ENCODE measurements at places on chromosomes 11 and 22. TPM values are rescaled to one million over a fixed set of nuclear protein-coding genes. Genes with fewer than 3 reads are reported as not detected.

DNA sequence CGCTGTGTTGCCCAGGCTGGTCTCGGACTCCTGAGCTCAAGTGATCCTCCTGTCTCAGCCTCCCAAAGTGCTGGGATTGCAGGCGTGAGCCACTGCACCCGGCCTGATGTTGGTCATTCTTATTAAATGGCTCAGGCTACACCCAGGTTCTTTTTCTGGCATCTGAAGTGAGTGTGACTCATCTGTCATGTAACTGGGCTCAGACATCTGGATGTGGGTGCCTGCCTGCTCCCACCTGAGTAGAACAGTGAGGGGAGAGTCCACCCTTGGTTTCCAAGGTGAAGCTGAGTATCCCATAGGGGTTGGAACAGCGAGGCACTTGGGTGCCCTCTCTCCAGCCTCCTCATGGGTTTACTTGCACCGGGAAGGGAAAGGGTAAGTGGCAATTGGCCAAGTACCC lies 36.7 kb upstream of the EIF3D start:
- no peak for DNase-seq

- no peak for DNase-seq
Measured at GRCh38 chr11:77092382-77092781, 10.3 kb upstream of the OMP start.

GRCh38 chr11:57214494-57214893 lies 22.6 kb downstream of the APLNR start:
- no peak for DNase-seq

- no peak for DNase-seq
Measured at GRCh38 chr11:723120-723883, 17.3 kb downstream of the EPS8L2 start.

GRCh38 chr11:28086569-28086968 lies 21.4 kb downstream of the KIF18A start:
- DNase-seq = no peak

DNA sequence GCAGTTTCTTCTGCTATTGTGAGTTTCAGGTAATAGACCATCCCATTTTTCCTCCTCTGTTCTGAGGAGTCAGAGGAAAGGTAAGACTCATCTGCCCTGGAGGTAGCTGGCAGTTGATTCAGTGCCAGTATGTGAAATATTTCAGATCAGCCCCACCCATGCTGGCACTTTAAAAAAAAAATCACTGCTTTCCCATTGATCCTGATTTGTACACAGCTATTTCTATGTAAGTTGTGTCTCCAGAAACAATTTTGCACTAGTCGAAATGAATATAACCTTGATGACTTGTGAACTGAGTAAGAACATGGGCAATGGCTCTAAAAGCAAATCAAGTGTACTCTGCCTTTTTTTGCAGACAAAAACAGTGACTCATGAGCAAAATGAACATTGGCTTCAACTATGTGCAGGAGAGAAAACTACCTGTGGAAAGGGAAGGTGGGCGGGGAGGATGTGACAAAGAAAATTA lies 82.0 kb upstream of the OR5AK2 start:
- no peak for DNase-seq

GRCh38 chr11:69309631-69310280 lies 15.8 kb downstream of the MYEOV start:
- no peak for DNase-seq

DNA sequence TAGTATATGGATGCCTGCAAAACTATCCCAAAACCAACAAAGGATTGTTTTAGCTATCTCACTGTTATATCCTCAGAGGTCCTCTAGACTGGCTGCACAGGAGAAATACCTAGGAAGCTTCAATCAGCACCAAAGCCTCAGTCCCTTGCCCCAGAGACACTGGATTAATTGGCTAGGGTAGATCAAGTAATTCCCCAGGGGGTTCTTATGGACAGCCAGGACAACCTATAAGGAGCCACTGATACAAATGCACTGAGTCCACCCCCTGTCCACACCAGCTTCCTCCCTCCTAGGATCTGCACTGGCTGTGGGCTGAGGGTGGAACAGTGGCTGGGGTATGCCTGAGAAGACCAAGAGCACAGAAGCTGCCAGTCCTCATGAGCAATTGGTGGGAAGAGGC lies 16.3 kb downstream of the ADORA2A start:
- DNase-seq = no peak

DNA sequence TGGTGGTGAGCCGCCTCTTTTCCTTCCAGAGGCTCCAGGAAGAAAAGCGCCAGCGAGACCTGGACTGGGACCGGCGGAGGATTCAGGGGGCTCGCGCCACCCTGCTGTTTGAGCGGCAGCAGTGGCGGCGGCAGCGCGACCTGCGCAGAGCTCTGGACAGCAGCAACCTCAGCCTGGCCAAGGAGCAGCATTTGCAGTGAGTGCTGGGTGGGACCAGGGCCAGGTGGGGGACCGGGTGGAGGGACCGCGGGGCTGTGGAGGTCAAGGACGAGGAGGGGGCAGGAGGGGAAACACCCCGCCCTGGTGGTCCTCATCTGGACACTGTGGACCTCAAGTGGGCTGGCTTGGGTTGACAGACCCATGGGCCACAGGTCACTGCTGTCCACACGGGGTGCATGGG lies 17.4 kb downstream of the RIBC2 start:
- no peak for DNase-seq

DNA sequence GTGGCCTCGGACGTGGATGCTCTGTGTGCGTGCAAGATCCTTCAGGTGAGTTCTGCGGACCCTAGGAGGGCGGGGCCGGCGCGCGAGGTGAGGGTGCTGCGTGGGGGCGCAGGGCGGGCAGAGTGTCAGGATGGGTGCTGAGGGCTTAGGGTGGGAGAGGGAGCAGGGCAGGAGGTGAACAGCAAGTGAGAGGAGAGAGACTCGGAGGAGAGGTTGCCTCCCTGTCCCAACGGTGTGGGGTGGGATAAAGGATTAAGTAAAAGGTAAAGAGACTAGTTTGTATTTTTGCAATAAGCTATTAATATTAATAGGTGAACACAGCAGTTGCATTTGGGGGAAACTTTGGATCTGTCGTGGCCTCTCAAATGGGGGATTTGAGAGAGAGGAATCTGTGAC lies 451 bp downstream of the CDC45 start:
- no peak for DNase-seq

DNA sequence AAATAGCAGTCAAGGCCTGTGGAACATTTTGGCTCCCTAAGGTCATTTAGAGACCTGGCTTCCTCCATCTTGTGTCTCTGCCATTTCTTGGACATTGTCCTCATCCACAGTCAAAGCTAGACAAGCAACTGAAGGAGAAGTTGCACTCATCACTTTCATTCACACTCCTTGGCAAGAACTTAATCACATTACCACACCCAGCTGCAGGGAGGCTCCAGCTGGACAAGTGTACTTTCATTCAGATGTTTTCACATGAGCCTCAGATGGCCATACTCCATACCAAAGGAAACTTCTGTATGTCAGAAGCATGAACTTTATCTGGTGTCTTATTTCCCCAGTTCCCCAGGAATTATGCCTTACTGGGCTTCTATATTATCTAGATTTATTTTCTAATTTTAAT lies 537.4 kb downstream of the TMEM135 start:
- DNase-seq = no peak

DNA sequence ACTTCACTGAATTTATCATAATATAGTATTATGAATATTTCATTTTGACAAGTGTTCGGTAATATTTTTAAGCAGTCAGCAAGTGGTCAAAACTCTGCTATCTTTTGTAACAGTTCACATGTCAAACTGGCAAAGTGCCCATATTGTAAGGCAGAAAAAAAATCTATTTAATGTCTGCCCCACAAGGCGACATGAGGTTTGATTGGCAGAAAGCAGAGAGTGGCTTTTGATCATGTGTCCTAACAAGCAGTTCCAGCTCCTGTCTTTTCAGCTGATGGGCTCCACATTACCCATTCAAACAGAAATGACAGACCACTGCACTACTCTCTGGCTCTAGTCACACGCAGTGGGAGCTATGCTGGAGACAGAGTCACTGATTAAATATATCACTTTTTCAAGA lies 59.0 kb downstream of the SOX6 start:
- DNase-seq = no peak

- no peak for DNase-seq
Measured at GRCh38 chr11:17353821-17354600, 2.4 kb downstream of the NCR3LG1 start.

DNA sequence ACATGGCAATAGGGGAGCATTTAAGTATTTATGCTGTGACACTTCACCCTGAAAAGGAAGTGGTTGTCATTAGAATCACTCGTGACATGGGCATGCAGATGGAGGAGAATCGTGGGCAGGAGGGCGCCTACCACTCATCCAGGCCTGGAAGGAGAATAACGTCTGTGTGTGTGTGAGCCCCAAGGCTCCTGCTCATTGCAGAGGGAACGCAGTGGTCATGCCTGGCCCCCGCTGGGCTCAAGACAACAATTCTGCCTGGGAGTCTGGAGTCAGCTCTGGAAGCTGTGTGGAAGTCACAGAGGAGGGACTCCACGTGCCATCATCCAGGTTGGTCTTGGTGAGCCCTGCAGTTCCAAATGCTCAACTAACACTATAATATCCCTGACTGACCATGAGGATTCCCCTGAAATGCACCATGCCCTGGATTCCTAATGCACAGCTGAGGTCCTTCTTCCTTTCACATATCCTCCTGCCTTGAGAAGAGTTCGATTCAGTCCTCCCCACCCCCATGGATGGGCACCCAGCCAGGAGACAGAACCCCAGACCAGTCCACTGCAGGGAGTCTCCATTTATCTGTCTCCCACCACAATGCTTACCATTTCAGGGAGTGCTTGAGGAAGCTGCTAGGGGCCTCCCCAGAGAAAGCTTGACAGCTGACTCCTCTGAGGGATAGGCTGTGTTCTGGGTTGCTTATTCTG lies 446.9 kb upstream of the B3GAT1 start:
- DNase-seq = no peak

- no peak for DNase-seq
Measured at GRCh38 chr11:74770456-74770855, 21.8 kb downstream of the RNF169 start.

DNA sequence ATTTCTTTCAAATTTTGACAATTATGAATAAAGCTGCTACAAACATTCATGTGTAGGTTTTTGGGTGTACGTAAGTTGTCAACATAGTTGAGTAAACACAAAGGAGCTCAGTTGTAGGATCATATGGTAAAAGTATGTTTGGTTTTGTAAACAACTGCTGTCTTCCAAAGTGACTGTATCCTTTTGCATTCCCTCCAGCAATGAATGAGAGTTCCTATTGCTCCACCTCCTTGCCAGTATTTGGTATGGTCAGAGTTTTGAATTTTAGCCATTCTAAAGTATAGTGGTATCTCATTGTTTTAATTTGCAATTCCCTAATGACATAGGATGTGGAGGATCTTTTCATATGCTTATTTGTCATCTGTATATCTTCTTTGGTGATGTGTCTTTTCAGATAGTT lies 28.0 kb upstream of the PHOX2A start:
- DNase-seq = no peak

- DNase-seq = no peak
Measured at GRCh38 chr11:120235024-120235628, 4.8 kb upstream of the POU2F3 start.

DNA sequence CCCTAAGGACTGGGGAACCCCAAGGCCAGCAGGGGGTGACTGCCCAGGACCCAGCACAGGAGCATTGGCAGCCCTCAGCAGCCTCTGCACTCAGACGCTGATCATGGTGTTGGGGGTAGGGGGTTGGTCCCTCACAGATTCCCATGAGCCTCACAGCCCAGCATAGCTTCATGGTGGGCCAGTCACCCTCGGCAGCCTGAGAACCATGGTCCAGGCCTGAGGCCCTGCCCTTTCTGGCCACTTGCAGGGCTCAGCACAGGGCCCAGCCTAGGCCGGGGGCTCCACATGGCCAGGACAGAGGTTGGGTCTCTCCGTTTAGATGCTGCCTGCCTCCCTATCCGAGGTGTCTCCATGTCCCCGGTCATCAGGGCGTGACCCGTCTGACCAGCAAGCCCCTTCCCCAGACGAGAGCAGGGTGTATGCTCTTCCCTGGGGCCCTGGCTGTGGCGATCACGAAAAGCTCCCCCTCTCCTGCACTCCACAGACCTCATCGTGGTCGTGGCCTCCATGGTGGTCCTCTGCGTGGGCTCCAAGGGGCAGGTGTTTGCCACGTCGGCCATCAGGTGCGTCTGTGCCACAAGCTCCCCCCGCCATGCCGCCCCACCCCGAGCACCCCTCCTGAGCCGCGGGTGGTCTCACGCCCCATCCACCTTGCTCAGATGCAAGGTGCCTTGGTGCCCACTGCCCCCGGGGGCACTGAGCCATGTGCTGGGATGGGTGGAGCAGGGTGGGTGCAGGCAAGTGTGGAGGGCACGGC lies 126.2 kb downstream of the KCNQ1 start:
- no peak for DNase-seq

- no peak for DNase-seq
Measured at GRCh38 chr11:116510166-116510565, 262.6 kb downstream of the BUD13 start.

- no peak for DNase-seq
Measured at GRCh38 chr11:77418971-77419597, 54.8 kb downstream of the PAK1 start.

- DNase-seq = no peak
Measured at GRCh38 chr11:22449441-22449840, 111.3 kb downstream of the SLC17A6 start.

DNA sequence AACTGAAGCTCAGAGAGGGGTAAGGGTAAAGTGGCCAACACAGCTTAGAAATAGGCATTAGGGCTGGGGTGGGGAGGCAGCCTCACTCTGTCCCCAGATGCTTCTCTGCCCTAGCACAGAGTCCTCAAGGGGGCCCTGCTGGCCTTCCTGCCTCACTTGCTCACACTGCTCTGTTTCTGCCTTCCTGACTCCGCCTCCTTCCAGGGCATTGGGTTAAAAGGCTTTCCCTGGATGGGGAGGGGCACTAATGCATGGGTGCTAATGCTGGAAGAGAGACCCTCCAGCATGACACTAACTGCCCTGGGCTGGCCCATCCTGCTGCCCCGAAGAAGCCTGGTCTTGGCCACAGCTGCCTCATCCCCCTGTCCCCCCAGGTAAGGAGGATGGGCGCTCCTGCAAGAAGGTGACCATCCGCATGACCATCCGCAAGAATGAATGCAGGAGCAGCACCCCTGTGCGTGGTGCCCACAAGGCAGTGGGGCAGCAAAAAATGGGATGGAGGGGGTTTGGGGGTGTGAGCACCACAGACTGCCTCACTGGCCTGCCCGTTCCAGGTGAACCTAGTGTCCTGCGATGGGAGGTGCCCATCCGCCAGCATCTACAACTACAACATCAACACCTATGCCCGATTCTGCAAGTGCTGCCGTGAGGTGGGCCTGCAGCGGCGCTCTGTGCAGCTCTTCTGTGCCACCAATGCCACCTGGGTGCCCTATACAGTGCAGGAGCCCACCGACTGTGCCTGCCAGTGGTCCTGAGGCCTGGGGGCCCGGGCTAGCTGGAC lies 74.0 kb upstream of the MYOD1 start:
- no peak for DNase-seq

The MCAT gene
- 20.9 TPM for polyA plus RNA-seq

The MAP6 gene
- polyA plus RNA-seq = 8.6 TPM

The ANO9 gene
- 9.4 TPM for polyA plus RNA-seq

The TMEM151A gene
- 0.05 TPM for polyA plus RNA-seq

The NTM gene
- polyA plus RNA-seq = 36.2 TPM

The CARD10 gene
- 25.3 TPM for polyA plus RNA-seq

The RFPL2 gene
- polyA plus RNA-seq = 0.60 TPM

All from right renal pelvis (tissue), 4 donors.